Thoracic aorta (tissue), 2 donors: ENCODE measurements at places on chromosomes 7 and 10.

GRCh38 chr10:34217524-34217923 is 597.6 kb downstream of the PARD3 start:
- no peak overlapping the region for H3K4me3 ChIP-seq
- no peaks in the 10 kb centered on the region for H3K27me3 ChIP-seq
- H3K27ac ChIP-seq = no peak overlapping the region
- no peak for DNase-seq

GRCh38 chr10:49688920-49689319 is 9.5 kb downstream of the C10orf53 start:
- no peak for DNase-seq
- no peak overlapping the region for H3K4me3 ChIP-seq
- H3K27ac ChIP-seq = no peak overlapping the region
- H3K27me3 ChIP-seq = no peaks in the 10 kb centered on the region

DNA sequence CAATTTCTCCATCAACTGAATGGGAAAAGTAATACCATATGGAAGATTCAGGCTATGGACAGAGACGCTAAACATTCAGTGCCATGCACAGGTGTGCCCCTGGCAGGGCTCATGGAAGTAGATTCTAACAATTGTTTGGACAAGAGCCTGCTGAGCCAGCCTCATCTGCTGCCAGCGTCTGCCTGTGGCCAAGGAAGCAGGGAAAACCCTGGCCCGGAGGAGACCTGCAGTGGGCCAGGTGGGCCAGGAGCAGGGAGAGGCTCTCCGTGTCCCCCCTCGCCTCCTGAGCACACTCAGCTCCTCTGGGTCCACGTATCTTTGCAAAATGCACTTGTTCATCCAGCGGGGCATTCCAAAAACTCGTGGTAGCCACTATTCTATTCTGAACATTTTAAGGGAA is 130.1 kb downstream of the TCERG1L start:
- DNase-seq = no peak
- H3K4me1 ChIP-seq = no peaks in the 10 kb centered on the region
- H3K27me3 ChIP-seq = no peaks in the 10 kb centered on the region
- H3K4me3 ChIP-seq = no peak overlapping the region

GRCh38 chr10:119029613-119030420 is at the start of gene NANOS1:
Gene NANOS1, plus strand, starts transcription at chr10:119029714. Its CDS starts 88 bp downstream, at chr10:119029802.
- peak within 1 kb of the TSS; percentile 64 for H3K27ac ChIP-seq
- H3K36me3 ChIP-seq = peaks cover 16% of the 10 kb centered on the region
- no peaks in the 10 kb centered on the region for H3K27me3 ChIP-seq
- H3K4me3 ChIP-seq = peak within 1 kb of the TSS; percentile 73

DNA sequence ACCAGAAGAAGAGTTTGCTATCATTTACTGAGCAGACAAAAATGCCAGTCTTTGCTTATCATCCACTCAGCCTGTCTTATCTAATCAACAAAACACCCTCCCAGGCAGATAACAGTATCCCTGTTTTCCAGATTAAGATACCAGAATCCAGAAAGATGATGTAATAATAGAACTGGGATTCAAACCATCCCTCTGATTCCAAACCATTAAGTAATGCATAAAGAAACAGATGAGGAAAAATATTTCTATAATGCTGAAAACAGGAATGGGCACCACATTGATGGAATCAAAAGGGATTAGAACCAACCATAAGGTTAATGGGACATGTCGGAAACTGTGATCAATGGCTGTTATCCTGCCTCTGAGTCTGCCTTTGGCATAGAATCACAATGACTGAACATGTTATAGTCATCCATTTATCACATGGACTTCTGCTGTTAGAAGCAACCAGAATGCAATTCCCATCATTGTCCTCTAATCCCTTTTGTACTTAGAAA is 92.1 kb upstream of the RSU1 start:
- no peak overlapping the region for H3K27ac ChIP-seq
- H3K36me3 ChIP-seq = no peaks in the 10 kb centered on the region
- H3K4me3 ChIP-seq = no peak overlapping the region
- H3K27me3 ChIP-seq = no peaks in the 10 kb centered on the region

DNA sequence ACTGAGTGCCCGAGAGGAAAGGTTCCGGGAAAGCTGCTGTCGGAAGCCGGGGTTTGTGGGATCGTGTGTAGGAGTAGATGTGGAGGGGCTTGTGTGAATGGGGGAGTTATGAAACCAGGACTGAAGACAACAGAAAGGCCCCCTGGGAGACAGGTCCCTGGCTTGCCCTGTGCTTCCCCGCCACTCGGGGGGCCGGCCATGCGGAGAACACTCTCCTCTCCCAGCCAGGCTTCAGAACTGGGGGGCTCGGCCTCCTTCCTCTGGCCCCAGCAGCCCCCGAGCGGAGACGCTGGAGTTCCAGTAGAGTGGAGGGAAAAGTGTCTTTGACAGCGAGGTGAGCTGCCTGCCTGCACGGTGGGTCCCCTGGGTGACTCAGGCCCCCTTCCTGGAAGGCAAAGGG is 185.0 kb downstream of the MGMT start:
- H3K36me3 ChIP-seq = no peaks in the 10 kb centered on the region
- DNase-seq = no peak
- H3K27me3 ChIP-seq = no peaks in the 10 kb centered on the region
- no peak overlapping the region for H3K4me3 ChIP-seq

- no peak for DNase-seq
- H3K36me3 ChIP-seq = no peaks in the 10 kb centered on the region
- no peak overlapping the region for H3K27ac ChIP-seq
- no peak overlapping the region for H3K4me3 ChIP-seq
- peaks cover 12% of the 10 kb centered on the region for H3K4me1 ChIP-seq
Observed at GRCh38 chr10:78292982-78293865, 259.6 kb downstream of the RPS24 start.
